CD4-positive, alpha-beta memory T cell (primary cell): ENCODE measurements at places on chromosomes 11 and 22. TPM values are rescaled to one million over a fixed set of nuclear protein-coding genes. Genes with fewer than 3 reads are reported as not detected.

DNA sequence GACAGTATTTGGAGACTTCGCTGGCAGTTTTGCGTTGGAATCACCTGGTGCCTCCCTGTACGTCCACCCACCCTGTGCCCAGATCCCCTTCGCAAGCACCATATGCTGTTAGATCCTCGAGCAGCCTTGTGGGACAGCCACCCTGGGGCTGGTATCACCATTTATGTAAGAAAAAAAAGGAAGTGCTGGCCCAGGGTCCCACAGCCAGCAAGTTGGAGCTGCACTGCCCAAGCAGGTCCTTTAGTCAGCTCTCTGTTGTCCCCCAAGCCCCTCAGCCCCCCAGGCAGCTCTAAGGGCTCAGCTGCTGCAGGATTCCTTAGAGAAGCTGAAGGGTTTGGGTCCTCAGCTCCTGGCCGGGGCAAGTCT lies 80.3 kb downstream of the FBLN1 start:
- H3K4me1 ChIP-seq = peaks cover 14% of the 10 kb centered on the region
- no peaks in the 10 kb centered on the region for H3K36me3 ChIP-seq
- no peaks in the 10 kb centered on the region for H3K27me3 ChIP-seq
- no peak overlapping the region for H3K27ac ChIP-seq
- no peak for DNase-seq

DNA sequence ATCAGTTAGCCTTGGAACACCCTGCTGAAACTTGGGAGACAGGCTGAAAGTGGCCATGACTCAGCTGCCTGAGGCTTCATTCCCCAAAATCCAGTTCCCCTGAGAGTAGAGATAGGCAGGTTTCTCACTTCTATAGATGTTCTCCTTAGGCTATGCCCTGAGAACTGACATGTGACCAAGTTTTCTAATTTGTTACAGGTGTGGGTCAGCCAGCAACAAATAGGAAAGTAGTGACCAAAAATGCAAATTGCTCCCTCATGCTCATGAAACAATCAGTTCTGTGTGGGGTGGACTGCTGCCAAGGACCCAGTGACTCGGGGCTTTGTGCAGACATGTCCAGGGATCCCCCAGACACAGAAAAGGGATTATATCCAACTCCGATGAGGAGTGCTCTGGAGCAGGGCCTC lies 7.3 kb upstream of the CCDC15 start:
- no peaks in the 10 kb centered on the region for H3K36me3 ChIP-seq
- no peak overlapping the region for H3K27ac ChIP-seq
- no peaks in the 10 kb centered on the region for H3K27me3 ChIP-seq
- H3K4me3 ChIP-seq = no peak overlapping the region

- H3K27ac ChIP-seq = no peak overlapping the region
- peaks cover 68% of the 10 kb centered on the region for H3K36me3 ChIP-seq
- peaks cover 37% of the 10 kb centered on the region for H3K4me1 ChIP-seq
- H3K4me3 ChIP-seq = no peak overlapping the region
Measured at GRCh38 chr22:36147196-36147791, 13.3 kb downstream of the APOL3 start.

GRCh38 chr22:17241576-17242330 lies 22.5 kb upstream of the ADA2 start:
- no peak overlapping the region for H3K27ac ChIP-seq
- no peak overlapping the region for H3K4me3 ChIP-seq
- no peaks in the 10 kb centered on the region for H3K27me3 ChIP-seq
- DNase-seq = no peak

GRCh38 chr11:128848815-128849455 lies 18.2 kb downstream of the KCNJ1 start:
- DNase-seq = no peak
- H3K4me3 ChIP-seq = no peak overlapping the region
- no peak overlapping the region for H3K27ac ChIP-seq
- no peaks in the 10 kb centered on the region for H3K36me3 ChIP-seq

CDC42EP1 gene
- total RNA-seq = not detected

GRCh38 chr11:117315285-117316196 lies 515 bp downstream of the BACE1 start:
- no peaks in the 10 kb centered on the region for H3K36me3 ChIP-seq
- DNase-seq = no peak
- H3K4me3 ChIP-seq = peak overlapping the region; percentile 63
- H3K27me3 ChIP-seq = peaks cover 7% of the 10 kb centered on the region
- peak overlapping the region; percentile 26 for H3K27ac ChIP-seq
- peaks cover 17% of the 10 kb centered on the region for H3K4me1 ChIP-seq

CCDC73 gene
- not detected for total RNA-seq

DNA sequence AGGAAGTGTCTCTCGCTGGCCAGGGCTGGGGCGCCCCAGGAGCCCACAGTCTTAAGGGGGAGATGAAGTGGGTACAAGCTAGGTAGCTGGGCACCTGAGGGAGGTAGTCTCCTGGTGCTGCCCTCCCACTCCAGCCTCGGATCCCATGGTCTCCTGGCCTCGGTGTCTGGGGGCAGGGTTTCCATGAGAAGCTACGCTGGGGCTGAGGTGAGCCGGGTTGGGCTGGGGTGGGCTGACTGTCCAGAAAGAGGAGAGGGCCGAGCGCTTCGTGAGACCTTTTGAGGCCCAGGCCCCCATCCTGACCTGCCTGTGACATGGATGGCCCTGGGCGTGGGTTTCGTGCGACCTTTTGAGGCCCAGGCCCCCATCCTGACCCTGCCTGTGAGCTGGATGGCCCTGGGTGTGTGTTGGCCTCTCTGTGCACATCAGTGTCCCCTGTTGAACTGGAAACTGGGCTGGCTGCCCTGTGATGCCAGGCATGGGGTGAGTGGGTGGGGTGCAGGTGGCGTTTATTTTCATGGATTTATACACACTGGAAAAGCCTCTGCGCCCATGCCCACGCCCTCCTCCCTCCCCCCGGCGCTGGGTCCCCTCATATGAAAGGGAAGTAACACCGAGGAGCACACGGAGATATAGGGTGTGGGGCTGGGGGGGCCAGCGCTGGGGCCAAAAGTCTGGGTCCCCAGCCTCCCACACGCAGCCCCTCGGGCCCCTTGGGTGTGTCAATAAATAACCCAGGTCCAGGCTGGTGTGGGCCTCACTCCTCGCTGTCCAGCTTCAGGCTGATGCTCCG lies 8.6 kb downstream of the AIP start:
- H3K4me1 ChIP-seq = peaks cover 30% of the 10 kb centered on the region
- no peak overlapping the region for H3K27ac ChIP-seq
- no peak for DNase-seq
- H3K27me3 ChIP-seq = no peaks in the 10 kb centered on the region
- peaks cover 48% of the 10 kb centered on the region for H3K36me3 ChIP-seq

GRCh38 chr11:28636033-28636432 lies 527.8 kb downstream of the METTL15 start:
- no peaks in the 10 kb centered on the region for H3K27me3 ChIP-seq
- no peak for DNase-seq
- H3K36me3 ChIP-seq = no peaks in the 10 kb centered on the region
- no peak overlapping the region for H3K4me3 ChIP-seq
- H3K4me1 ChIP-seq = no peaks in the 10 kb centered on the region

ABTB2 gene
- 0.35 TPM for total RNA-seq

GRCh38 chr11:56412396-56412795 lies at the start of gene OR5AL1:
OR5AL1 (plus strand) TSS chr11:56412696.
- H3K36me3 ChIP-seq = no peaks in the 10 kb centered on the region
- H3K27ac ChIP-seq = no peak within 1 kb of the TSS
- no peak within 1 kb of the TSS for H3K4me3 ChIP-seq
- H3K27me3 ChIP-seq = no peaks in the 10 kb centered on the region
- no peak for DNase-seq

CSRP3 gene
- not detected for total RNA-seq

DNA sequence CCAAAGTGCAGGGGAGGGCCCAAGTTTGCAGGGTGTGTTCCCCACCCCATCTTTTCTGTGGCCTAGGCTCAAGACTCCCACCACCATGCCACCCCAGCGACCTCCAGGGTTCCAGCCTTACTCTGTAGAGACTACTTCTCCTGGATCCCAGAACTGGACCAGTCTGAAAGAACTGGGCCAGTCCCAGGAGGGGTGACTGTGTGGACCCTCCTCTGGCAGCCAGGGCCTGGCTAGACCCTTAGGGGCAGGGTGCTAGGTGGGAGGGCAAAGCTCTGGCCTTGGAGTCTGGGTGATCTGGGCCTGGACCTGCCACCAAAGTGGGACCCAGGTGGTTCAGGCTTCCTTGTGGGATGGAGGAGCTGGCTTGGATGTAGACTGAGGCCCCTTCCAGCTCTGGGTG lies 41.8 kb upstream of the ACCSL start:
- no peak overlapping the region for H3K4me3 ChIP-seq
- H3K27me3 ChIP-seq = no peaks in the 10 kb centered on the region
- H3K27ac ChIP-seq = no peak overlapping the region
- no peaks in the 10 kb centered on the region for H3K4me1 ChIP-seq

DNA sequence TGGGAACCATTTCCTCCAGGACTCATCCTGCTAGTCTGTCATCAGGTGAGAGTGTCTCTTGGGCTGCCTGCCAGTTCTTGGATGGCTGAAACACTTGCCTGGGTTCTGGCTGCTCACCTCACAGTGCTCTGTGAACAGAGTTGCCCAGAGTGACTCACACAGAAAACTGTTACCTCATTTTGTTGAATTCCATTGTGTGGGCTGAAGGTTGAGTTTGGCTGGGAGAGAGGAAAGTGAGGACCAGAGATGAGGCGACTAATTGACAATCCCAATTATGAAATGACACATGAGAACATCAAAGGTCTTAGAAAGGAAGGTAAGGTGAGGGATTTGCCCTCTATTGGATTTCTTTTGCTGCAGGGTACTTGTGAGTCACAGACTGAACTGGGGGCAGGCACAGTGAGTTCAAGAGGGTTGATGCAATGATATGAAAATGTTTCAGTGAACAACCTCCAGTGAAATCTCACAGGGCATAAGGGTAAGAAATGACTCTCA lies 20.2 kb upstream of the CALCB start:
- no peak overlapping the region for H3K27ac ChIP-seq
- H3K27me3 ChIP-seq = no peaks in the 10 kb centered on the region
- no peaks in the 10 kb centered on the region for H3K36me3 ChIP-seq
- H3K4me3 ChIP-seq = no peak overlapping the region
- DNase-seq = no peak

DNA sequence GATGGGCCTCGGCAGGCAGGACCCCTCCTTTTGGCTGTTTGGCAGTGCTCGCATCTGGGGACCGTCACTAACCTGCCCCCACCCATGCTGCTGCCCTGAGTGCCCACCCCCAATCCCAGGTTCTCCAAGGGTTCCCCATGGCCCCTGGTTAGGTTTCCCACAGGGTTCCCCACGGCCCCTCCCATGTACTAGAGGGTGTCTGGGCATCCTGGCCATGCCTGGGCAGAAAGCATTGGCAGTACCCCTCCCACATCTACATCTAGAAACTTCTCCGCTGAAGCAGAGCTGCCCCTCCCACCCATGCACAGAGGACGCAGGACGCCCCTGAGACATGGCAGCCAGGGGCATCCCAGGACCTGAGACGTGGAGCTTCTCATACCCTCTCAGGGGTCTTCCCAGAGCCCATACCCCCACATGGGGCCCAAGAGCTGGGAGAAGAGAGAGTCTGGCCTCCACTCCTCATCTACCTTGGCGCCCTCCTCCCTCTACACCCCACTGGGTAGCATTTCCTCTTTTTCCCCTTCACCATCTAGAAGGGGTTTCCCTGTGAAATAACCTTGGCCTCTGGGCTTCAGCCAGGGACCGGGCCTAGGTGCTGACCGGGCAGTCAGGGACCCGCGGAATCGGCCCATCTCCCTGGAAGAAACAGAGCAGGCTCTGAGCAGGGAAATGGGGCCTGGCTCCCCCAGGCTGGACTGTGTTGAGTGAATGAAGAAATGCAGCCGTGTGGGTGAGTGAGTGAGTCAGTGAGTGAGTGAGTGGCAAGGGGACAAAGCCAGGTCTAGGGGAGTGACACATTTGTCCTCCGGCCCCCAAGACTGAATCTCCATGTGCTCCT lies 987.3 kb downstream of the BRD1 start:
- no peak for DNase-seq
- H3K27me3 ChIP-seq = no peaks in the 10 kb centered on the region
- H3K27ac ChIP-seq = no peak overlapping the region
- H3K4me3 ChIP-seq = no peak overlapping the region

- H3K4me1 ChIP-seq = no peaks in the 10 kb centered on the region
- H3K27me3 ChIP-seq = no peaks in the 10 kb centered on the region
- no peak overlapping the region for H3K27ac ChIP-seq
- no peak overlapping the region for H3K4me3 ChIP-seq
- H3K36me3 ChIP-seq = no peaks in the 10 kb centered on the region
- DNase-seq = no peak
Measured at GRCh38 chr11:69380921-69381581, 87.1 kb downstream of the MYEOV start.

- no peak overlapping the region for H3K27ac ChIP-seq
- no peaks in the 10 kb centered on the region for H3K36me3 ChIP-seq
- no peaks in the 10 kb centered on the region for H3K4me1 ChIP-seq
- no peak overlapping the region for H3K4me3 ChIP-seq
- no peak for DNase-seq
Measured at GRCh38 chr11:103234974-103235373, 125.7 kb downstream of the DYNC2H1 start.

FXYD6 gene
- total RNA-seq = not detected

RIC3 gene
- total RNA-seq = 28.7 TPM
